ENCODE measurements at places on chromosomes 6 and 20.

- DNase-seq, result peak; percentile 91
Measured at GRCh38 chr6:15351631-15352030, 105.8 kb downstream of the JARID2 start.

DNA sequence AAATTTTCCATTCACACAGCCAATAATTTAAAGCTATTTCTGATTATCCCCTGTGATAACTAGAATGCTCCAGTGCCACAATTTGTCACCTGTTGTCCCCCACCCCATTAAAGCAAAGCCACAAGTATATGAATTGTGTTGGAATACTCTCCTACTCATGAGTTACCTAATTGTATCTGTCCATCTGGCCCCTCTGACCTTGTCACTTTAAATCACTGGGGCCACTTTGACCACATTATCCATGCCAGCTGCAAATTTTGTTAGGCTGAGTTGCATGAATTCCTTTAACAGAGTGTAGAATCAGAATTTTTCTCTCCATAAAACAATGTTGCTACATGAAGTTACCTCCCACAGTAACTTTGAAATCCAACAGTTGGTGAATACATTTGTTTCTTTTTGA is 204.6 kb downstream of the MEI4 start:
- no peak for DNase-seq

GRCh38 chr6:32947552-32948465 is 5.1 kb downstream of the HLA-DMA start:
- DNase-seq, result peak; percentile 47

GRCh38 chr20:8844179-8844578 is 224.7 kb upstream of the PLCB4 start:
- DNase-seq, result no peak

- DNase-seq, result no peak
Measured at GRCh38 chr6:6790393-6790792, 201.9 kb downstream of the LY86 start.

DNA sequence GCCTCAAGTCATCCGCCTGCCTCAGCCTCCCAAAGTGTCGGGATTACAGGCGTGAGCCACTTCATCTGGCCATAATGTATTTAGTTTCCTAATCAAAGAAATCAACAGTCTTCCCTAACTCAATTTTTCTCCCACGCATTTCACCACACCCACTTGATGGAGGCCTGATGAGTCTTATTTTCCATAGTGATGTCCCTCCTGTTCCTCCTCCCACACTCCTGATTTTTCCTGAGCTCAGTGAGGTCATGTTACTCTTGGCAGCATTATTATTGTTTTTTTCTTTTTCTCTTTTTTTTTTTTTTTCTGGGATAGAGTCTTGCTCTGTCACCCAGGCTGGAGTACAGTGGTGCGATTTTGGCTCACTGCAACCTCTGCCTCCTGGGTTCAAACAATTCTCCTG is 8.9 kb downstream of the ABRACL start:
- DNase-seq, result peak; percentile 73

DNA sequence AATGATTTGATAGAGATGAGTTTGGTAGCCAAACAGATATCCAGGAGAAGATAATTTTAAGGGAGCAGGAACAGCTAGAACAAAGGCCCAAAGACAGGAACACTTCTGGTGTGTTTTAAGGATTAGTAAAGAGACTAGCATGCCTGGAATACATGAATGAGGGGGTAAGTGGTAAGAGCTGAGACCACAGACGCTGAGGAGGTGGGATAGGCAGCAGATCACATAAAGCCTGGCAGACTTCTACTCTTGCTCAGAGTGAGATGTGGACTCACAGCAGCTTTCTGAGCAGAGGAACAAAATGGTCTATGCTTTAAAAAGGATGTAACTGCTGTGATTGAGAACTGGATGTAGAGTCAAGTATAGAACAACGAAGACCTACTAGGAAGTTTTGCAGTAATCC is 100.1 kb downstream of the EPHA7 start:
- no peak for DNase-seq

GRCh38 chr6:124795643-124796463 is 166.4 kb upstream of the RNF217 start:
- DNase-seq, result peak; percentile 3

- no peak for DNase-seq
Measured at GRCh38 chr6:151630387-151630786, 136.6 kb downstream of the CCDC170 start.

DNA sequence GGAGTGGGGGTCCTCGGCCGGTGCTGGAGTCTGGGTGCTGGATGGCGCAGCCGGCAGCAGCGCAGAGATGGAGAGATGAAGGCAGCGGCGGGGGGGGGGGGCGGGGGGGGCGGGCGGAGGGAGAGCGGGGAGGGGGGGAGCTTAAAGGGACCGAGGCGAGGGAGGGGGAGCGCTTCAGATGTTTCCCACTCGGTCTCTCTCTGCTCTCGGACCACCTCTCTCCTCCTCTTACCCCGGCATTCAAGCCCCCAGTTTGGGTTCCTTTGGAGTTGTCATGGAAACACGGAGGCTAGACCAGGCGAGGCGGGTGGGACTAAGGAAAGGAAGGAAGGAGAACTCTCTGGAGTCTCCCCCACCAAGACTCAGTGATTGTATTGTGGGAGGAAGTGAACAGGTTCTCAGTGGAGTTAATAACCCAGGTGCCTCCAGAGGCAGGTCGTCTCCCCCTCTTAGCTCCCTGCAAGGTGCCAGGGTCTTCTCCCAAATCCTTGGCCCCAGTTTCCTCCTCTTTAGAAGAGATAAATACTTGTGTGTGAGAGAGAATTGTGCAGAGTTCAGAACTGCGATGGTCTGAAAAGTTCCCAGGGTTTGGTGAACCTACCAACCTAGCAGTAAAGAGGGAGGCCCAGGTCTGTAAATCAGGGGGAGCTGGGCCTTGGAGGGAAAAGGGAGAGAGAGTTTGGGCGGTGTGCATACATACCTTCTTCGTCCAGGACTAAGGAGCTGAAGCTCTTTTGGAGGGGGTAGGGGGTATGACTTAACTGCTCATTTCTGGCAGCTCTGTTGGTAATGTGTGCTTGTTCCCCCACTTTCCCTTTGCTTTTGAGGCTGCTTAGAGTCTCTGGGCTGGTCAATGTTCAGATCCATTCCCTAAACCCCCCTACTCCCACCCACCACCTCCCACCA is at the start of gene PRRT1:
PRRT1 (minus strand) TSS at position 77 of the 906 bp plus-strand sequence. CDS start 112 bp downstream, outside the sequence.
- DNase-seq, result peak; percentile 26

DNA sequence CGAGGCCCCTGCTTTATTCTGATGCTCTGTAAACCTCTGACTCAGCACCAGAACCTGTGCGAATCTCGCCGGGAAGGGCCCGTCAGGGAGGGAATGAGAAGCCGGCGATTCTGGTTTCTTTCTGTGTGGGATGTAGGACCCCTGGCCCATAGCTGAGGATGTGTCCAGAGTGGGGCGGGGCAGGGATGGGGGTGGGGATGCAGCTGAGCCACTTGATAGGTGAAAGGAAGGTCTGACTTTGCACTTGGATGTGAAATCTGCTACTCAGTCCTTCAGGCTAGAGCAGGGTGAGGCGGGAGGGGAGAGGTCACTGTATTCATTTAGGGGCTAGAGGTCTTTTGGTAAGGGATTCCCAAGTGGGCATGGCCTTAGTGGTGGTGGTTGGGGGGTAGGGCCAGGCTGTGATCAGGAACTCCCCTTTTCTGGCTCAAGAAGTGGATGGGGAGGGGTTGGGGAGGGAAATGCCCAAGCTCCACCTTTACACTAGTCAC is 2.3 kb downstream of the TOX2 start:
- peak; percentile 45 for DNase-seq

GRCh38 chr20:41978875-41979274 is 360.7 kb upstream of the CHD6 start:
- DNase-seq, result no peak

- no peak for DNase-seq
Measured at GRCh38 chr6:144637541-144637940, 352.4 kb downstream of the UTRN start.

DNA sequence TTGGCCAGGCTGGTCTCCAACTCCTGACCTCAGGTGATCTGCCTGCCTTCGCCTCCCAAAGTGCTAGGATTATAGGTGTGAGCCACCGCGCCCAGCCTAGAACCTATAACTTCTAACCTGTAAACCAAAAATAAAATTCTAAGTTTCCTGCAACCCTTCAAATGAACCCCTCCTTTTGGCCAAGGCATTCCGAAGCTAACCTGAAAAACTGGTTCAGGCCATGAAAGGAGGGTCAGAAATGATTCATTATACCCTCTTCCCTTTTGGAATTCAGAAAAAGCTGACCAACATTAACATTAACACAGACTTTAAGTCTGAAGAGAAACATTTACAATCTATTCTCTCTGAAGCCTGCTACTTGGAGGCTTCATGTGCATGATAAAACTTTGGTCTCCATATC is 165.1 kb downstream of the TINAG start:
- no peak for DNase-seq

DNA sequence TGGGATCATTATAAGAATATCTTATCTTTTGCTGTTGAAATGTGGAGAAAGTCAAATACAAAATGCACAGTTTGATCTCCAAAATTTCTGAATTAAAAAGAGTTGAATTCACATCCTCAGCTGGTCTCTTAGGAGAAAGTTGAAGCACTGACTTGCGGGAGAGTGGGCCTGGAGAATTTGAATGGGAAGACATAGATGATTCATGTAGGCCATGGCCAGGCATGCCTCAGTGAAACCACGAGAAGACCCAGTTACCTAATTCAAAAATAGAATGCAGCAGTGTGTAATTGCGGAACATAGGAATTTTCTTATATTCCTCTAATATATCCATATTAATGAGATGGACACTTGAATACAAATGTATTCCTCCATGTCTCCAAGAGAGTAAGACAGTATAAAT is 53.0 kb upstream of the DTNBP1 start:
- DNase-seq, result peak; percentile 11

GRCh38 chr6:36639171-36639808 is 39.2 kb upstream of the CDKN1A start:
- no peak for DNase-seq

DNA sequence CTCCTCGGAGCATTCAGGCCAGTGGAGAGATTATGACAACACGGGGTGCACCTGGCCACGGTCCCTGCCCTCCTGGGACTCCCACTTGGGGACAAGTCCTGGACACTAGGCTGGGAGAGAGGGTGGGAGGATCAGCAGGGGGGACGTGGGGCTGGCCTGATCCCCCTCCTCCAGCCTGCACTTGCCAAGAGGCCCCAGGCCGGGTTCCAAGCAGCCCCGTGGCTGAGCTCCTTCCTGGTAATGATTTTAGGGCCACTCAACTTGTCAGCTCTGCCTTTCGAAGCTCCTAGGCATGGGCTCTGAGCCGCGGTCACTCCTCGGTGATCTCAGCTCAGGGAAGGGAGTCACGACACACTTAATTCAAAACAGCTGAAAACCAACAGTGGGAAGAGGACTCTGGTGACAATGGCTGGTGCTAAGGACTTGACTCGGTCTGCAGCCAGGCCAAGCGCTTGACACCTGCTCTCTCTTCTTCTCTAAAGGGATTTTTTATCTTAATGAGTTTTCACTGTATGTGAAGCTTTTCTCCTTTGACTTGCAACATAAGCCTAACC is 161.7 kb downstream of the BMP7 start:
- no peak for DNase-seq

DNA sequence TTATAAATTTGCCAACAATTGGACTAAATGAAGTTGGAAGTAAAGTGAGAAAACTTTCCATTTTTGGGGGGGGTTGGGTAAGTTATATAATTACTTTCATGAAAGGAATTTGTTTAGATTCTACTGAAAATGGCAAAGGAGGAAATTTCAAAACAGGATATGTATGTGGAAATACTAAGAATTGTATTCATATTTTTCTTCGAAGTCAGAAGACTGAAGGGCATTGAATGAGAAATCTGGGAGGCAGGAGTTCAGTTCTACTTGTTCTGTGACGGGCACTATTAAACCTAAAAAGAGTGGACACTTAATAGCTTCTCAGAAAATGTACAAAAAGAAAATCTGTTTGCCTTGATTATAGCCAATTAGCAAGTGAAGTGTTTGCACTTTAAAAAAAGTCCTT is 114.7 kb downstream of the PRIM2 start:
- peak; percentile 74 for DNase-seq

- DNase-seq, result peak; percentile 86
Measured at GRCh38 chr6:151075527-151075926, 164.2 kb upstream of the AKAP12 start.

GRCh38 chr6:93373445-93373844 is 45.9 kb downstream of the EPHA7 start:
- DNase-seq, result no peak

DNA sequence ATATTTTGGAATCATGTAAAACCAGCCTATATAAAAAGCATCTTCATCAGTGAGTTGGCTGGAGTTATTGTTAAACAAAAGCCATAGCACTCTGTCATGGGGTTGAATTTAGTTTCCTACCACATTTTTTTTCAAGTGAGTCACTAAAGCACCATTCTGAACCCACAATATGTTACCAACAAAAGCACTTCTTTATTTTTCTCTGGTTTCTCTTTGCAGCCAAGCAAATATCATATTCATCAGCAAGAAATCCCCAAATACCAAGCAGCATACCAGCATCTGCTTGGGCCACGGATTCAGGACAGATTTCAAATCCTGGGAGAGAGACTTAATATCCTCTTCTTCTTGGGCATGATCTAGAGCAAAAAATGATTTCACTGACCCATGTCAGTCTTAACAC is 441.4 kb downstream of the BCKDHB start:
- peak; percentile 95 for DNase-seq

GRCh38 chr6:163958646-163959045 is 544.1 kb downstream of the QKI start:
- DNase-seq, result peak; percentile 84

- DNase-seq, result no peak
Measured at GRCh38 chr6:163077134-163077533, 337.4 kb upstream of the QKI start.

DNA sequence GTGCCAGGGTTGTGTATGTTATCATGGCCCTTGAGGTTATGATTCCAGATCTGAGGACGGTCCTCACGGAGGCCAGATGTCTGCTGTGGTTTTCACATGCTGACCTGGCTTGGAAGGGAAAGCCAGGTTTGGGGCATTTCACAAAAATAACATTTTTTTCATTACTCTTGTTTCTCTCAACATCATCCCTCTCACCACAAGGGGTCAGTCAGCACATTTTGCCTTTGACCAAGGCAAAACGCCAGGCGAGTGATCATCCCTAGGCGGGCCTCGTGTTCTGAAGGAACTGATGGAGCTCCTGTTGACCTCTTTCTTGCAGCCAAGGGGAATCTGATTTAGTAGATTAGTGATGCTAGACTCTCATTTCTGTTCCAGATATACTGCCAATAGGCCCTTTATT is 133.5 kb downstream of the TBC1D7 start:
- peak; percentile 70 for DNase-seq

- peak; percentile 98 for DNase-seq
Measured at GRCh38 chr20:44495802-44496481, 20.3 kb downstream of the TTPAL start.

DNA sequence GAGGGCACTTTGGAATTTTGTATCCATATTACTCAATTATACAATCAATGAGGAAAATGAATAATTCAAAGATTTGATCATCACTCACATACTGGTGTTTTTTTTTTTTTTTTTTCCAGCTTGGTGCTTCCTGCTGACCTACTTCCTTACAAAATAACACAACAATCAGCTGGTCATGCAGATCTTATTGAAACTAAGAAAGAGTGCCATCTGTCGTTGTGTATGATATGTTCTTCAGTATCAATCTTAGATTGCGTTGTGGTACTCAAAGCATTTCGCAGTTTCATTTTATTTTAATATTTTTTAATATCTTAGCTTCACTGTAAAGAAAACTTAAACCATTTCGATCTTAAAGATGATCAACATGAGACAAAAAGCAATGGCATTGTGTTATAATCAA is 155.6 kb downstream of the OGFRL1 start:
- DNase-seq, result no peak

- DNase-seq, result peak; percentile 57
Measured at GRCh38 chr20:34363465-34364222, 571 bp downstream of the ITCH start.

- peak; percentile 9 for DNase-seq
Measured at GRCh38 chr6:108250240-108250866, 10.5 kb downstream of the SNX3 start.

GRCh38 chr20:61955668-61956395 is 109.8 kb downstream of the TAF4 start:
- no peak for DNase-seq

All from fibroblast of skin of right biceps (primary cell).